Activated naive CD4-positive, alpha-beta T cell (primary cell): ENCODE measurements at places on chromosomes 1 and 21.
A peak's percentile ranks its signal among the peaks of the same experiment; 100 is the strongest.

DNA sequence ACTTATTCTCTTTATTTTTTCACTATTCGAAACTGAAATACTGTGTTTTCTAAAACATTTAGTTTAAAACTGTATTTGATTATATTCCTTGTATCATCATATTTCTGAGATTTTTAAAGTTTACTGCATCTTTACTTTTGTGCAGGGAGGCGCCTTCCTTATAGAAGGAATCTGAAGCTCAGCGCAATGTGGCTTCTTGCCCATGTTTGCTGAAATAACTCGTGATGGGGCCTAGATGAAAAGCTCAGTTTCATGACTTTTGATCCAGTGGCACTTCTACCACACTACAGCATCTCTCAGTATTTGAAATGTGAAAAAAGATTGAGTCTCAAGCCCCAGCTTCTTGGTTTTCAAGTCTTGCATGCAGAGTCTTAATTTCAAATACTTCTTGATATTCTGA lies 28.4 kb downstream of the CACHD1 start:
- no peak for DNase-seq

DNA sequence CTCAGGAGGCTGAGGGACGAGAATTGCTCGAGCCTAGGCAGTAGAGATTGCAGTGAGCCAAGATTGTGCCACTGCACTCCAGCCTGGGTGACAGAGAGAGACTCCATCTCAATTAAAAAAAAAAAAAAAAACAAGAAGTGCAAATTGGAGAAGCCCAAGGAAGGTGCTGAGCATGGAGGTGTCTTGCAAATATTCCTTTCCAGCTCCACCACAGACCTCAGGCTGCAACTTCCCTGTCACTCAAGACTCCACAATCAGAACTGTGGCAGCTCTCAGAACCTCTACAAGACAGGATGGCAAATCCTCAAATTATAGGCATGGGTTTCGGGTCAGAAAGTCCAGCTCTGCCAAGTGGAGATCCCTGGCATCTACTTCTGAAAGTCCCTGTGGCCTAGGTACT lies 104.4 kb upstream of the TIAM1 start:
- no peak for DNase-seq

- no peak for DNase-seq
Measured at GRCh38 chr1:10659646-10660540, 136.6 kb downstream of the CASZ1 start.

DNA sequence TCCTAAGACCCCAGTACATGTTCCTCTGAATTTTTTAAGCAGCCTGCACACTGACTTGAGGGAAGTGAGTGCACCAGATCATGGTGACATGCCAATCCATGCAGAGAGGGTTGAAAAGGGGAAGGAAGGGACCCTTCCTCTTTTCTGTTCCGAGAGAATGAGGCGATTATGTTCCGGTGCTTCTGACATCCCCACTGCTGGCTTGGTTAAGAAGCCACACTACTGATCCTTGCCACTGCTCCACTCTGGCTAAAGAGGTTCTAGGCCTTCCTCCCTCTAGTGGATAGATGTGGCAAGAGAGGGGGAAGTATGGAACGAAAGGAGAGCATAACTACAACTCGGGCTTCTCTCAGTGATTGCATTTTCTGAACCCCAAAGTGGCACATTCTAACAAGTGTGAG lies 1.8 kb upstream of the CYB5R1 start:
- DNase-seq: no peak

DNA sequence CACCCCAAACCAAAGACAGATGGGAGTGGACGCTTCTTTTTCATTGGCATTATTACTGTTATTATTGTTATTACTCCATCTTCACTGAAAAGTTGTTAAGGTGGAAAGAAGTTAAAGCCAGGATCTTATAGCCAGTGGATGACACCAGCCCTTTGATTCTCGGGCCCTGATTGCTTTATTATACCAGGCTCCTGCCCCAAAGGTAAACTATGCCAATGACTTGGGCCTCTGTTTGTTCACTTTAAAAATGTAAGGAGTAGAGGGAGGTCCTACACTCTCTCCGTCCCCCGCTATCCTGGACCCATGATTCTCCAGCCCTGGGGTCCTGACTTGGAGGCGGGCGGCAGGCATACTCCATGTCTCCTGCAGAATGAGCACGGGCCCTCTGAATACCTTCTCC lies 106.8 kb downstream of the TOMM20 start:
- no peak for DNase-seq

DNA sequence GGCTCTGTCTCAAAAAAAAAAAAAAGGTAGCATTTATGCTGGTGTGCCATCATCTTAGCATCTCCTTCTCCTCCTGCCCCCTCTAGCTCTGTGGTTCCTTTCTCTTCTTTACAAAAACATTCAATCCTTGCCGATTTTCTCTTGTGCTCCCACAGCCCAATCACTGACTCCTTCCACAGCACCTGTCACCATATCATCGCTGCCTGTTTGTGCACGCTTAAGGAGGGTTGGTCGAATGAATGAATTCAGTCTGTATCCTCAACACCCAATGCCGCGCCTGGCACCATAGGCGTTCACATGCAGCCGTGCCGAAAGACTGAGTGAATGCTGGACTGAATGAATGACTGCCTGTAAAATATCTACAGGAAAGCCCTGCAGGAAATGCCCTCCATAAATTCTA lies 7.9 kb downstream of the RNU5D-1 start:
- peak; percentile 9 for DNase-seq
